ENCODE measurements at places on chromosomes 5 and 9.

DNA sequence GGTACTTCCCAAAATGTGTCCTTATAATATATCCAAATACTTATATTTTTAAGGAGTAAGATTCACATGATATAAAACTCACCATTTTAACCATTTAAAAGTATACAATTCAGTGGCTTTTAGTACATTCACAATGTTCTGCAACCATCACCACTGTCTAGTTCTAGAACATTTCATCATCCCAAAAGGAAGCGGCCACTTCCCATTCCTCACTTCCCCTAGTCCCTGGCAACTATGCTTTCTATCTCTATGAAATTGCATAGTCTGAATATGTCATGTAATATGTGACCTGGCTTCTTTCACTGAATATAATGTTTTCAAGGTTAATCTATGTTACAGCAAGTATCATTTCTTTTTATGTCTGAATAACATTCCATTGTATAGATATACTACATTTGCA lies 615.1 kb upstream of the SGCD start:
- DNase-seq = no peak

DNA sequence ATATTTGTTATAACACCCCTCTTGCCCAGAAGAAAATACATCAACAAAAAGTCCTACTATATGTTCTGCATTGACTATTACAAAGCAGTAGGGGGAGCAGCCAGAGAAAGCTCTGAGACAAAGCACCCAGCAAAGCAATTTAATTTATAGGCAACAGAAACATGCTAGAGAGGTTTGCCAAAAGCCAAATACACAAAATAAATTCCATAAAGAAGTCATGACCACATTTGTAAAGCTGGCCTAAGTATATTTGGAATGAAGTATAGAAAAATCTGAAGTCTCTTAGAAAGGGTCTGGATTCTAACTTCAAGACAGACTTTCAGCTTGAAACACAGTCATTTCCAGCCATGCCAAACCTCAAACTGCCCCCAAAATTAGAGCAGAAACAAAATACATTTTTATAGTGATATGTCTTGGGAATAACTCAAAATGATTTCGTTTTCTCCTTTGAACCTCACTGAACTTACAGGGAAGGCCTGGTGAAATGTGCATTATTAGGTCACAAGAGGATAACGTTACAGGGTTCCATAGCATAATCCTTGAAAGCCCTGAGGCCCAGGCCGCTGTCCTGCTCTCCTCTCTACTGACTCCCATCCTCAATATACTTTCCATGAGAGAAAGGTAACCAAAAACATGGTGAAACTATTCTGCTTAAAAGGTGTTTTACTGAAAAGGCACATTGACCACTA lies 451.8 kb downstream of the RAB3C start:
- no peak for DNase-seq

DNA sequence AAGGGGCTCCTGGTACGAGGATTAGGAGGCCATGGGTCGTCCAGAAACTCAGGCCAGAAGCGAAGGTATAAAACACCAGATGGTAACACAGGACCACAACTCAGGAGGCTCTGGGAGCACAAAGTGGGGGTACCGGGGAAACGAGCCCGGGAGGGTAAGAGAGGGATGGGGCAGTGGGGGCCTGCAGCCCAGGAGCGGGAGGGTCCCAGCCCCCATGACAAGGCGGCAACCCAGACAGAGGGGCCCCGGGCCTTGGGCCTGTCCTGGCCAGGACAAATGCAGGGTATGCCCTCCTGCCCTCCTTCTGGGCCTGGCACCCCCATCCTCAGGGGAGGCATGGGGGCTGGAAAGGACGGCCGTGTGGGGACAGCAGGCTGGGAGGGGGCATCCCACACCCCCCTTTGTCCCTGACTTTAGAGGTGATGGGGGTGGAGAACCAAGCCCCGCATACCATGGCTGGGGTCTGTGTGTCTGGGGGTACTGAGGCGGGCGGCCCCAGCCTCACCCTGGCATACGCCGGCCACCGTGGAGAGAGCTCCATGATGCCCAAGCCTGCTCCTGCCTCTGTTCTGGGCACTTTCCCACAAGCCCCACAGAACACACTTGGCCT lies 47.0 kb upstream of the EXOC3 start:
- DNase-seq = no peak

DNA sequence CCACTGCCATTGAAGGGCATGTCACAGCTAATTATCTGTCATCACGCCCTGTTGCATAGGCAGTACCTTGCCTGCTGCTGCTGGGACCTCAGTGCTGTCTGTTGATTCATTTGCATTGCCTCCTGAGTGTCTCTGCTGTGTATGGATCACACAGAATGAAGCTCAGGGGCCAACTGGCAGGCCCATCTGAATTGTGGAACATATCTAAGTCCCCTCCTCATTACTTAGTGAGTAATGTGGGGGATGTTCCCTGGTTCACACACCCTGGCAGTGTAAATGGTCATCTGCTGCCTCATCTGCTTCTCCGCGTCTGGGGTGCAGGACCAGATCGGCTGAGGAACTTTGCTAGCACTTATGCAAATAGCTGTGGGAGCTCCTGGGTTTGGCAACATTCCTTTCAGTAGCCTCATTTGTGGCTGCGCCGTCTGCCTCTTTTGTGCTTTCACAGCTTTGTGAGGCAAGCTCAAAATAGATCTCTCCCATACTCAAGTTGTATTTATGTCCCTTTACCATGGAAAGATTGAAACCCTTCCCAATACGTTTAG lies 25.4 kb downstream of the TYRP1 start:
- no peak for DNase-seq

GRCh38 chr5:176877793-176878331 lies 21.3 kb downstream of the HK3 start:
- DNase-seq = no peak

DNA sequence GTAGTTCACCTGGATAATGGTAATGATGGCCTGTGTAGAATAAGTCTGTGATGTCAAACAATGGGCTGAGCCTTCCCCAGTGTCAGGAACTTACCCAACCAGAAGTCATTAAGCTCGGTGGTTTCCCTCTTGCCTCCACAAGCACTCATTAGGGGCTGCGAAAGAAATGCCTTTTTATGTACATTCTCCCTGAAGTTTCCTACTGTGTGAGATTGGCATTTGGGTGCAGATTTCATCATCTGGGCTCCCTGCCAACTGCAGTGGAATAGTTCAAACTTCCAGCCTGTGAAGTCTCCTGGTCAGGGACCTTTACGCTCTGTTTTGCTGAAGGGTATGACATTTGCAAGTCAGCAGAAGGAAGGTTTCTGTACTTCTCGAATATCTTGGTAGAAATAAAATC lies 41.6 kb upstream of the TMEM215 start:
- no peak for DNase-seq

DNA sequence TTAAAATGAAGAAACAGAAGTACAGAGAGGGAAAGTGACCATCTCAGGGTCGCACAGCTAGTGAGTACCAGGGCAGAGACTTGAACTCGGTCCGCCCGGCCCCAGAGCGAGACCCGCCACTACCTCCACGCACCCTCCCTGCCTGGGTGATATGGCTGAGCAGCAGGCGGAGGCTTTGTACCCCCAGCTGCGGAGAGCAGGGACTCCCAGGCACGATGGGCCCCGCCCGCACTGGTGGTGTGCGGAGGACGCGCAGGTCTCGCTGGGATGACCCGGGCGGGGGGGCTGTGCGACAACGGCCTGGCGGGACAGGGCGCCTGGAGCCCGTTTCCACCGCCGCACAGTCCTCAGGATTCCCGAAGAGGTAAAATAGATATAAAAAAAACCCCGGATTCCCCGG lies 64.7 kb upstream of the LARP1 start:
- DNase-seq = no peak

- DNase-seq = peak; percentile 69
Observed at GRCh38 chr9:113650207-113651131, 186.9 kb downstream of the RGS3 start.

GRCh38 chr9:88501086-88501485 lies 33.9 kb upstream of the NXNL2 start:
- no peak for DNase-seq

DNA sequence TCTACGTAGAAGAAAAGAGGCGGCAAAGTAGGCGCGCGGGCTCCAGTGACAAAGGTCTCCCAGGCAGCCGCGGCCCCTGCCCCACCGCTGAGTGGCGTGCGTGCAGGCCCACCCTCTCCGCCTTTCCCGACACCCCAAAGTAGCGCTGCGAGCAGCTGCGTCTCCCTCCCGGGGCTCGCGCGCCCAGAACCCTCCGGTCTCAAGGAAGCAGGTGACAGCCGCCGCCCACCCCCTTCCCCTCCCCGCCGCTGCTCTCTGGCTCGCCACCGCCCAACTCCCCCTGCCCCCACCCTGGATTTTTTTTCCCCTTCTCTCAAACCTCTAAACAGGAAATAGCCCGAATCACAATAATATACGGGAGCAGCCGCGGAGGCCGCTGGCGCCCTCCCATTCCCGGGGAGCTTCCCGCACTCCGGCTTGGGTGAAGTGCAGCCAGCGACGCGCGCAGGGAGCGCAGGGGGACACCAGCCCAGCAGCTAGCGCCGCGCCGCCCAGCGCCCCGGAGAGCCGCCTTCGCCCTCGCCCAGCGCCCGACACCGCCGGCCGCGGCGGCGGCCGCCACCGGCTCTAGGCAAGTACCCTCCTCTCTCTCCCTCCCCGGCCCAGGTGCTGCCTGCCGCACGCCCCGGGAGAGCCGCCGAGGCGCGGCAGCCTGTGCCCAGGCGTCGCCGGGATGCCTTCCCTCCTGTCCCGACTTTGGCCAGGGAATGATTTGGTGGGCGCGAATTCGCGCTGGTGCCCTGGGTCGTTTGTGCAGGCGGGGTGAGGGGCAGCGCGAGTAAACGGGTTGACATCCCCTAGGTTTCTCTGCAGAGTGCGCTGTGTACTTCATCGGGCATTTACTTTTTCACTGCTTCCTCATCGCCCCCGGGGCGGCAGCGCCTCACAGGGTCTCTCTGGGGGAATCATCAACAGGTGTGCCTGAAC lies 52.7 kb upstream of the TJP2 start:
- peak; percentile 55 for DNase-seq
